ENCODE measurements at places on chromosomes 7 and 10. TPM values are rescaled to one million over a fixed set of nuclear protein-coding genes. Genes with fewer than 3 reads are reported as not detected.

DNA sequence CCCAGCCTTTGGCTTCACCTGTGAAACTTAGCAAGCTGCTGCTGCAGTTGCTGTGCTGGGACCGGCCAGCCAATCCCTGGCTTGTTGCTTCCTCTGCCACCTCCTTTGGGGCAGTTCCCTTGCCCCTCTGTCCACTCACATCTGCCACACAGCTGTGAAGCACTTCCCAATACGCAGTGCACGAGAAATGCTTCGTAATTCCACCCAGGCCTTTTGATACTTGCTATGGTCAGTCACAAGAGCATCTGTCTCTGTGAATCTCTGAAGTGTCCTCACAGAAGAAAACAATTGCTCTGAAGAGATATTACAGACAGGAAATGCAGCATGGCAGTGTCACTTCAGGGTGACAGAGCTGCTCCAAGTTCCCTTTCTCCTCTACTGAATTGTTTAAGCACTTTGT lies 208.5 kb downstream of the PTEN start:
- H3K27ac ChIP-seq, result no peak overlapping the region
- H3K36me3 ChIP-seq, result no peaks in the 10 kb centered on the region
- no peak overlapping the region for H3K4me3 ChIP-seq
- no peaks in the 10 kb centered on the region for H3K4me1 ChIP-seq
- H3K27me3 ChIP-seq, result no peaks in the 10 kb centered on the region

- DNase-seq, result no peak
- no peak overlapping the region for H3K4me3 ChIP-seq
- no peaks in the 10 kb centered on the region for H3K4me1 ChIP-seq
- H3K27me3 ChIP-seq, result no peaks in the 10 kb centered on the region
Observed at GRCh38 chr10:108904163-108904838, 1019.0 kb downstream of the XPNPEP1 start.

The STEAP1 gene
- total RNA-seq, result 41.8 TPM

- no peak for DNase-seq
- no peak overlapping the region for H3K27ac ChIP-seq
- no peaks in the 10 kb centered on the region for H3K27me3 ChIP-seq
- H3K36me3 ChIP-seq, result no peaks in the 10 kb centered on the region
- H3K4me3 ChIP-seq, result no peak overlapping the region
- no peaks in the 10 kb centered on the region for H3K4me1 ChIP-seq
Observed at GRCh38 chr10:95742485-95742884, 13.5 kb upstream of the ENTPD1 start.

The PON1 gene
- not detected for total RNA-seq

DNA sequence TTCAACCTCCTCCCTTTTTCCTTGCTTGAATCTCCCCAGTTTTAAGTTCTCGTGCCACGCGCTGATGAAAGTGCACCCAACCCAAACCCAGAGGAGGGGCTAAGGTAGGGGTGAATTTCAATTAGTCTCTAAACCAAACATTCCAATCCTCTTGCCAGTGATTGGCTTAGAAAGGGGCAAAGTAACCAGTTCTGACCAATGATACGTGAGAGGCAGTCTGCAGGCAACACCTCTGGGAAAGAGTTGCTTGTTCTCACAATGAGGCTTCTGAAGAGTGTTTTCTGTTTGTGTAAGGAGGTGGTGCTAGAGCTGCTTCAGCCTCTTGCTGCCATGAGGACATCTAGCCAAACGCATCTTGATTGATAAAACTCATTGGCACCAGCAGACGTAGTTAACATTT lies 21.8 kb downstream of the SLC35G1 start:
- H3K4me1 ChIP-seq, result no peaks in the 10 kb centered on the region
- H3K27me3 ChIP-seq, result no peaks in the 10 kb centered on the region
- no peaks in the 10 kb centered on the region for H3K36me3 ChIP-seq

- DNase-seq, result no peak
- peaks cover 48% of the 10 kb centered on the region for H3K4me1 ChIP-seq
- H3K36me3 ChIP-seq, result peaks cover 17% of the 10 kb centered on the region
- H3K27me3 ChIP-seq, result no peaks in the 10 kb centered on the region
- H3K27ac ChIP-seq, result no peak overlapping the region
Observed at GRCh38 chr7:22662556-22663356, 64.2 kb upstream of the IL6 start.

DNA sequence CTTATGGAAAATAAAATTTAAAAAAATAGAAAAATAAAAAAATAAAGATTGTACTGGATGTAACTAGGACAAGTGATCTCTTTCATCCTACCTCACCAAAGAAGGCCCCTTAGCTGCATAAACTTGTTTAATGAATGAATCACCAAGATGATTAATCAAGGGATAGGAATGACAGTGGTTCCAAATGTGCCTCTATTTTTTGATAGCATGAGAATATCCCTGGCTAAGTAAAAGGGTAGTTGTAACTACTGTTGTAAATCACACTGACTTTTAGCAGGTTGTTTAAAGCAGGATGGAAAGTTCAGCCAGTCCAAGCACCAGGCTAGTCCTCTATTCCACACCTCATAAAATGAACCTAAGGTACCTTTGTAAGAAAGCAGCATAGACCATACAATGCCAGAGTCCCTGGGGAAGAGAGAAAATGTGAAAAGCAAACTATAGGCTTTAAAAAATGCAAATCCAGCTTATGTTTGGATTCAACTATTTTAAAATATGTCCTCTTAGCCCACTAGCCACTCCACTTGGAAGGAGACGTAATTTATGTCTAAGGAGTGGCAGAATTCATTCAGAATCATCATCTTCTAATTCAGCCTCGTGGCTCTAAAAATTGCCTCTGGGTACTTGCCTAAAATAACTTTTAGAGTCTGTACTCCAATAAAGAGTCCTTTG lies 126.8 kb downstream of the SKIDA1 start:
- no peaks in the 10 kb centered on the region for H3K36me3 ChIP-seq
- no peak overlapping the region for H3K4me3 ChIP-seq
- H3K27ac ChIP-seq, result no peak overlapping the region
- DNase-seq, result no peak
- peaks cover 27% of the 10 kb centered on the region for H3K4me1 ChIP-seq

The HMX3 gene
- total RNA-seq, result not detected

The GJD4 gene
- total RNA-seq, result not detected

The TFPI2 gene
- 218 TPM for total RNA-seq

DNA sequence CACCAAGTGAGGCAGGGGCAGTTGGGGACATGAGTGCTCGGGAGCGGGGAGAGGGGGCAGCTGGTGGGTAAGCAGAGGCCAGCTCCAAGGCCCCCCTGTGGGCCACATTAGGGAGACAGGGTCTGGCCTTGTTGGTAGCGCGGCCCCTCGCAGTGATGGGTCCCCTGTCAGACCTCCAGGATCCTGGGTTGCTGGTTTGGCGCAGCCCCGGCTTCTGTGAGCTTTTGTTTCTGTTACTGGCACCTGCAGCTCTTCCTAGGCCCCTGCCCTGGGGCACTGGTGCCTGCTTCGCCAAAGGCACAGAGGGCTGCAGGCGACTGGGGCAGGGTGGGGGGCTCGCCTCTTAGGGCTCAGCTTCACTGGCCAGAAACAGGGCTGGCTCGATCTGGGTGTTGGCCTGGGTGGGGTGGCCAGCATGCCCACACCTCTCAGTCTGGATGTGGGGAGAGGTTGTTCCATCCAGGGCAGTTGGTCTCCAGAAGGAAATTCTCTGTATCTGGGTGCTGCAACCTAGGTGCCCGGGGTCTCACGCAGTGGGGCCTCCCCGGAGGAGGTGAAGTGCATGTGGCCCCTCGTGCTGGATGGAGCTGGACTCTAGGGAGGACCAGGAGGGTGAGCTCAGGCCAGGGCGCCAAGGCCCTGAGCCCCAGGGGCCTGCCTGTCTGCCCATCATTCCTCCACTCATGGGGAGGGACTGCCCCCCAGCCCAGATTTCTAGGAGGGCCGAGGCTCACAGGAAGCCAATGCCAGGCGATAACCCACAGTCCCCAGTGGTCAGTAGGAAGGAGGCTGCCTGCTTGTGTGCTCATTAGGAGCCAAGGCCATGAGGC lies 138.6 kb downstream of the LHPP start:
- H3K27ac ChIP-seq, result no peak overlapping the region
- no peak for DNase-seq
- peaks cover 9% of the 10 kb centered on the region for H3K4me1 ChIP-seq
- no peak overlapping the region for H3K4me3 ChIP-seq

GRCh38 chr7:151060113-151060415 lies 675 bp downstream of the SLC4A2 start:
- peaks cover 77% of the 10 kb centered on the region for H3K36me3 ChIP-seq
- no peaks in the 10 kb centered on the region for H3K27me3 ChIP-seq
- H3K4me3 ChIP-seq, result peak overlapping the region; percentile 94
- no peak overlapping the region for H3K27ac ChIP-seq
- DNase-seq, result no peak

The ZNF438 gene
- 4.0 TPM for total RNA-seq

DNA sequence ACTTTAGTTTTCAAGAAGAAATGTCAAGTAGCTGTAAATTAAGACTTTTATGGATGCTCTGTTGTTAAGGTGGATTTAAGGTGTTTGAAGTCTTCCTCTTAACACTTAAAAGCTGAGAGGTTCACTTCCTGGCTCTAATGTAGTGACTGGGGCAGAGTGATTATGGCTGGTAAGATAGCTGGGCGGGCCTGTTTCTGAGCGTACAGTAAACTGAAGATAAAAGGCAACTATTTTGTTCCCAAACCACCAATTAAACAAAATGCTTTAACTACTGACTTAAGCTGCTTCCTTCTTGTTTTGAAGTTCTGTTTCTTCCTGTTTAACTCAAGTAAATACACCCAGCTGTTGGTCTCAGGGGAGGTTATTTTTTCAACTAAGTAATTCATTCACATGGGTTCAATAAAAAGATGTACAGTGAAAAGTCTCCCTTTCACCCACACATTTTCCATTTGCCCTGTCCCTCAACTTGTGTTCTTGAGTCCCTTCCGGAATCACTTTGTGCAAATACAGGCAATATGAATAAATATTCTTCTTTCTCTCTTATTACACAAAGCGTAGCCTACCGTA lies 19.3 kb downstream of the VWA2 start:
- H3K4me1 ChIP-seq, result no peaks in the 10 kb centered on the region
- H3K27me3 ChIP-seq, result no peaks in the 10 kb centered on the region
- H3K27ac ChIP-seq, result no peak overlapping the region

DNA sequence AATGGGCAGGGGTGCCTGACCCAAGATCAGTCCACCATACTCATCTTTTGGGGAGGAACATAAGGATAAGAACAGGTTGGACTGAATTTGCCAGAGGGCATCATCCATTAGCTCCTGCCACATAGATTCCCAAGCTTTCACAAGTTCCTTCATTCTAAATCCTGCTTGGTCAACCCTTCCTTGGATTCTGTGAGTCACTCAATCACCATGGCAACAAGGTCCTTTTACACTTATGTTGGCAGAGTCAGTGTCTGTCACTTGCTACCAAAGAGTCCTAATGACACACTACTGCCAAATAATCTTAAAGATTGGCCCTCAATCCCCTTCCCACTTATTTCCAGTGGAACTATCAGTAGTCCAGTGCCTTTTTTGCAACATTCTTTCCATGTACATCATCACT lies 5.0 kb upstream of the LGI1 start:
- peaks cover 14% of the 10 kb centered on the region for H3K4me1 ChIP-seq
- no peaks in the 10 kb centered on the region for H3K36me3 ChIP-seq
- H3K27ac ChIP-seq, result peak overlapping the region; percentile 63
- peaks cover 24% of the 10 kb centered on the region for H3K27me3 ChIP-seq

GRCh38 chr7:134891696-134892678 lies 94.3 kb upstream of the AGBL3 start:
- H3K4me1 ChIP-seq, result peaks cover 18% of the 10 kb centered on the region
- DNase-seq, result no peak
- no peak overlapping the region for H3K27ac ChIP-seq
- no peaks in the 10 kb centered on the region for H3K36me3 ChIP-seq
- H3K4me3 ChIP-seq, result peak overlapping the region; percentile 62

GRCh38 chr7:143216686-143217085 lies 5.2 kb upstream of the TAS2R40 start:
- peaks cover 32% of the 10 kb centered on the region for H3K27me3 ChIP-seq
- no peak overlapping the region for H3K27ac ChIP-seq
- no peaks in the 10 kb centered on the region for H3K4me1 ChIP-seq

The WAPL gene
- total RNA-seq, result 27.0 TPM

GRCh38 chr7:36692456-36692855 lies 31.8 kb downstream of the AOAH start:
- DNase-seq, result no peak
- no peaks in the 10 kb centered on the region for H3K27me3 ChIP-seq
- no peaks in the 10 kb centered on the region for H3K36me3 ChIP-seq
- H3K4me1 ChIP-seq, result no peaks in the 10 kb centered on the region

GRCh38 chr10:130959752-130960195 lies 351.7 kb downstream of the TCERG1L start:
- H3K4me3 ChIP-seq, result no peak overlapping the region
- no peak for DNase-seq
- H3K27me3 ChIP-seq, result no peaks in the 10 kb centered on the region
- H3K36me3 ChIP-seq, result no peaks in the 10 kb centered on the region
- H3K4me1 ChIP-seq, result no peaks in the 10 kb centered on the region
- H3K27ac ChIP-seq, result no peak overlapping the region

GRCh38 chr7:47394216-47394615 lies 187.7 kb downstream of the TNS3 start:
- H3K27me3 ChIP-seq, result no peaks in the 10 kb centered on the region
- no peak for DNase-seq
- H3K27ac ChIP-seq, result no peak overlapping the region
- H3K4me1 ChIP-seq, result no peaks in the 10 kb centered on the region
- H3K4me3 ChIP-seq, result no peak overlapping the region

DNA sequence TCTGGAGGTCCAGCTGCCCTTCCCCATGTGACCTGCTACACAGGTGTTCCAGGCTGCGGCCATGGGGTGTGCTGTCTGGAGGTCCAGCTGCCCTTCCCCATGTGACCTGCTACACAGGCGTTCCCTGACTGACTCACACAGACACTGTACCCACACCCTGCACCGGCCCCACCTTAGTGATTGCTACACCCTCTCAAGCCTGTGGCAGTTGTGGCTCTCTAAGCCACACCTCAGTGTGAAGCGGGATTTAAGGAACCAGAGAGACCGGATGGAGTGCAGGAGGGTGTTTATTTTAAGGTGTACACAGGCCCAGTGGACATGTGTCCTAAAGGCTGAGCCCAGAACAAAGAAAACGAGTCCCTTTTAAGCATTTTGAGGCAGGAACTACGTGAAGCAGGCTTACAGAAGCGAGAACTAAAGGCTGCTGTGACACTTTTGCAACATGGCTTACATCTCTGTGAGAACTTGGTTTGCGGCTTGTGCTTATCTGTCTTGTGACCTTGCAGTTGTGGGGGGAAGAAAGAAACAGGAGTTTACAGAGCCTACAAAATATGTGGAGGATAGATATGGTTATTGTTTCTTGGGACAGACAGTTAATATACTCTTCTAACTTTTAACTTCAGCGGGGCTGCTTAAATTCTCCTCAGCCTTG lies 326.4 kb downstream of the PAXIP1 start:
- DNase-seq, result no peak
- H3K27ac ChIP-seq, result no peak overlapping the region
- H3K4me1 ChIP-seq, result no peaks in the 10 kb centered on the region
- no peaks in the 10 kb centered on the region for H3K36me3 ChIP-seq

The RABGEF1 gene
- 12.2 TPM for total RNA-seq

The NAT16 gene
- not detected for total RNA-seq

The KIF11 gene
- total RNA-seq, result 33.1 TPM

- no peaks in the 10 kb centered on the region for H3K4me1 ChIP-seq
- H3K36me3 ChIP-seq, result peaks cover 3% of the 10 kb centered on the region
- no peak for DNase-seq
- H3K4me3 ChIP-seq, result no peak overlapping the region
Observed at GRCh38 chr10:14116021-14116420, 214.7 kb downstream of the FRMD4A start.

- no peaks in the 10 kb centered on the region for H3K36me3 ChIP-seq
- no peaks in the 10 kb centered on the region for H3K27me3 ChIP-seq
- no peak overlapping the region for H3K27ac ChIP-seq
- H3K4me3 ChIP-seq, result no peak overlapping the region
- no peak for DNase-seq
Observed at GRCh38 chr7:21356616-21357015, 71.3 kb upstream of the SP4 start.

The PKD2L1 gene
- total RNA-seq, result not detected

The PIP gene
- not detected for total RNA-seq

The EPO gene
- not detected for total RNA-seq

The SPDYE2 gene
- total RNA-seq, result not detected

Measured in Calu3 (cell line).